Natural killer cell (primary cell): ENCODE measurements at places on chromosomes 2 and 18. TPM values are rescaled to one million over a fixed set of nuclear protein-coding genes. Genes with fewer than 3 reads are reported as not detected.

DNA sequence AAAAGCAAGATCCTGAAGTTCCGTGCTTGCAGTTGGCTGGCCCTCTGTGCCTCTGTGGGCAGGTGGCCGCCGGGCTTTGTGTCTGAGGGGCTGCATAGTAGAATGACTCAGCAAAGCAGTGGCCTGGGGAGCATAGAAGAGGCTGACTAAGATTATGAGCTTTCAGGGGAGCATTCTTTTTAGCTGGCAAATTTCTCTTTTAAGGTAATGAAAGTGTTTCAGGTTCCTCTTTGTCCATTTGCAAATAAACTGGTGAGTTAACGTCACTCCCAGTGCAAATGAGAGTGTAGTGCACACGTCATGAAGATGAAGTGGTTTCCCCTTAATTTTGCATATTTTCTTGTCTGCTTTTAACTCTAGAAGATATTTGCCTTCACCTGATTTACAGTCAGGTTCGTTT, 98.6 kb downstream of the BCL2L11 start:
- no peak for DNase-seq
- H3K36me3 ChIP-seq = no peaks in the 10 kb centered on the region

The EHD3 gene
- total RNA-seq = 5.6 TPM

The CFC1 gene
- total RNA-seq = not detected

- DNase-seq = no peak
- H3K4me3 ChIP-seq = no peak overlapping the region
- peaks cover 10% of the 10 kb centered on the region for H3K36me3 ChIP-seq
- H3K27ac ChIP-seq = no peak overlapping the region
Observed at GRCh38 chr2:238326801-238327365, 6.6 kb downstream of the TRAF3IP1 start.

- H3K27ac ChIP-seq = no peak overlapping the region
- H3K36me3 ChIP-seq = no peaks in the 10 kb centered on the region
- H3K4me1 ChIP-seq = no peaks in the 10 kb centered on the region
Observed at GRCh38 chr2:228352048-228352447, 170.6 kb upstream of the SPHKAP start.

DNA sequence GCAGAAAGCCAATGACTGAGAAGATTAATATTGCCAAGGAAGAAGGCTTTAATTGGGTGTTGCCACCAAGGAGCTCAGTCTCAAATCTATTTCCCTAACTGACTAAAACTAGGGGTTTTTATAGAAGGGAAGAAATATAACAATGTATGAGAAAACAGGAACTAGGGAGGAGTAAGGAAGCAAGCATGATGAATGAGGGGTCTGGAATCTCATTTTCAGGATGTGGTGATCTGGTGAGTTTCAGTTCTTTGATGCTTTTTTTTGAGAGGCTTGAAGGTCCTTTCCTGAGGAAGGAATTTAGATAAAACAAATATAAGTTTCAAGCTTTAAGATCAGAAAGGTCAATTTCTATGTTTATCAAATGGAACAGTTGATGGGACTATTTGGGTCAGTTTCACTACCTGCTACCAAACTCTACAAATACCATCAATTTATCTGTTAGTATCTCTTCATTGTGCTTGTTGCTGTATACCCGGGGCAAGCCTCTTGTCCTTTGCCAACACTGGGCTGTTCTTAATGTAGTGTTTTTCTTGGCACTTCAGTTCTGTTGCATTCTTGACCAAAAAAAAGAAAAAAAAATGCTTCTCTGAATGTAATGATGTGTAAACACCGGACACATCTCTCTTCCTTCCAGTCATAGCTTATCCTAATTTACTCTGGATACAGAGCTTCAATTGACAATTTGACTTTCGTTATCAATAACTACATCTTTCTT, 357.0 kb downstream of the GALNT13 start:
- no peak overlapping the region for H3K4me3 ChIP-seq
- H3K27ac ChIP-seq = no peak overlapping the region
- no peak for DNase-seq
- H3K4me1 ChIP-seq = no peaks in the 10 kb centered on the region

DNA sequence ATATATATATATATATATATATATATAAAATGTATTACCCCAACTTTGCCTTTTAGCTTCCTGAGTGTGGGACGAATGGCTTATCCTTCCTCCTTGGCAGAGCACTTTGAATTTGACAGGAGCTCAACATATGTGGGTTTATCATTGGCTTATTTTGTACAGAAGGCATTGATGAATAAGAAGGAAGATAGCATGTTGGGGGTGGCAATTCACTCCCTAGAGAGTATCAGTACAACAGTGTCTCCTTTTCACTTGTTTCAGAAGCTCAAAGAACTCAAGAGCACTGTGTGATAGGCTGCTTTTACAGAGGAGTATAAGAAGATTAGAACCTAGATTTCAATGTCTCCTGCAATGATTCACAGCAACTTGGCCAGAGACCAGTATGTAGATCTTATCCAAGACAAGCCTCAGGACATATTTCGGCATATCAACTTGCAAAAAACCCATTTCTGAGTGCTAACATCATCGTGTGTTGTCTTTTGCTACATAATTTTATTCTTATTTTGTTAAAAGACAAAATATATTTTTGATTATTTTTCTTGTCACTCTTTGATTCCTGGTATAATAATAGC, 345.8 kb downstream of the SOCS6 start:
- no peak for DNase-seq
- H3K4me1 ChIP-seq = no peaks in the 10 kb centered on the region
- no peaks in the 10 kb centered on the region for H3K36me3 ChIP-seq
- H3K27ac ChIP-seq = no peak overlapping the region

DNA sequence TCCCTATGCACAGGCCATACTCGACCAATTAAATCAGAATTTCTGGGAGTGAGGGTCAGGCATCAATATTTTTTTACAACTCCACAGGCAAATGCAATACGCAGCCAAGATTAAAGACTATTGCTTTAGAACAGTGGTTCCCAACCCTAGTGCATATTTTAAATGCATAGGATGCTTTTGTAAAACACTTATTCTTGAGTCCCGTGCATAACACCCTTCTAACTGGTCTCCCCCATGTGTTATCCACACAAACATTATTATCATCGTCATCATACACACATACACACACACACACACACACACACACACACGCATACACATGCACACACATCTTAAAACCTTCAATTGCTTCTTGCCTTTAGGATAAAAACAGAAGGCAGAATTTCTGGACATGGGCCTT, 145.0 kb upstream of the PELI1 start:
- H3K36me3 ChIP-seq = no peaks in the 10 kb centered on the region
- H3K4me3 ChIP-seq = no peak overlapping the region
- no peaks in the 10 kb centered on the region for H3K27me3 ChIP-seq
- no peaks in the 10 kb centered on the region for H3K4me1 ChIP-seq
- DNase-seq = no peak

DNA sequence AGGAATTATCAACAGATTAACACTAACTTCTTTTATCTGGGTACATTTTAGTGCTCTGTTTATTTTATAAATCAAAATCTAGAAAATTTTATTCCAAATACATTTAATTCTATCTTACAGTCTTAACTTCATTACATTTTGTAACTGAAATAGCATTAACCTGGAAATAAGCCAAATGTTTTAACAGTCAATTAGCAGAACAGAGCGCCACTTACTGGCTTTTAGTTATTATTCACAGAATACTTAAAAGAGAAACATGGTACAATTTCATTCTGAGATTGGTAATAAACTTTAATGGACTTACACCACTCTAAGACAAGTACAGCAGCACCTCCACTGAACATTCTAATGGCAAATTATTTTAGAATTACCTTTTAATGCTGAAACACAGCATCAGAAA, 38.6 kb downstream of the SS18 start:
- DNase-seq = no peak
- peaks cover 40% of the 10 kb centered on the region for H3K36me3 ChIP-seq
- H3K4me1 ChIP-seq = no peaks in the 10 kb centered on the region
- H3K4me3 ChIP-seq = no peak overlapping the region

GRCh38 chr2:68767996-68768395, 33.4 kb downstream of the ARHGAP25 start:
- peak; percentile 44 for DNase-seq
- peaks cover 89% of the 10 kb centered on the region for H3K4me1 ChIP-seq
- H3K4me3 ChIP-seq = no peak overlapping the region

The CYRIA gene
- total RNA-seq = 37.4 TPM

DNA sequence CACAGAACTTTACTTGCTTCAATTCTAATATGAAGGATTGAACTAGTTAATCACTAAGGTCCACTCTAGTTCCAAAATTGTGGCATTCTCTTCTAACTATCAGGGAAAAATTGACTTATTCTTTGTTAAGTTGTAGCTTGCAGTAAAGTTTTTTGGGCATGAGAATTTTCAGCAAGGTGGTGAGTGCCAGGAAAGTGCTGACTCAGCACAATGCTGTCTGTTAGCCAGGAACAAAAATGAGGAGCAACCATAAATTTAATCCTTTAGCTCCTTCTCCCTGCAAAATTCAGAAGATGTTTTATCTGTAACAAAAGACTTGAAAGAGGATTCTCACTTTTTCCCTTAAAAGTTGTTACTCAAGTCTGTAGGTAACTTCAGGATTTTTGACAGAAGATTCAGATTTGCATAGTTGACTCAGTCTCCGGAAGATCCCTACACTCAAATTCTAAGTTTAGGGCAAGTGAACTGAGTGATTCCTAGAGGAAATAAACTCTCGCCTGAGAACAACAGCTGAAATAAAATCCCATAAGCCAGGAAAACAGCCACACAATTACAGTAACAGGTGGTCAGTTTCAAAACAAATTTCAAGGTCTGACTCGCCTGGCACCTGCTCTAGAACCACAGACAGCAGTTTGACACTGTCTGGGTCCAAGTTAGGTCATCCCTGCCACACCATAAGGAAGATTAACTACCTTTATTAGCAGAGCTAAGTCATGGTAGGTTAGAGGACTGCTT, 20.2 kb upstream of the DARS1 start:
- no peak overlapping the region for H3K27ac ChIP-seq
- H3K4me3 ChIP-seq = no peak overlapping the region
- H3K36me3 ChIP-seq = no peaks in the 10 kb centered on the region
- peaks cover 26% of the 10 kb centered on the region for H3K4me1 ChIP-seq
- DNase-seq = no peak
- no peaks in the 10 kb centered on the region for H3K27me3 ChIP-seq

The SCG2 gene
- total RNA-seq = not detected

DNA sequence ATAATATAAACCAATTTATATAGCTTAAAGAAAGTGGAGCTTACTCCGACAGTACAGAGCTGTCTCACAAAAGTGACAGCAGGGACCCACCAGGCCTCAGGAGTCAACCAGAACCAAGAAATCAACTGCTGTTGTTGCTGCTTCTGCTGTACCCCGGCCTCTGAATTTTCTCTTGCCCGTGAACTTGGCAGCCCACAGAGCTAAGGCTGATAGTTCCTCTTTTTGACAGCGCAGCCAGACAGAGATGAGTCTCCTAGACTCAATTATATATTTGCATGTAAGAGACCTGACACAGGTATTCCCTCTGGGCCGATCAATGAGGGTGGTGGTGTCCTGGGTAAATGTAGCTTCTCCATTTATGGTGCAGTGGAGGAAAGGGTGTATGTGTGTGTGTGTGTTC, 109.4 kb downstream of the KCTD1 start:
- no peak overlapping the region for H3K4me3 ChIP-seq
- no peak for DNase-seq
- peaks cover 2% of the 10 kb centered on the region for H3K27me3 ChIP-seq
- no peaks in the 10 kb centered on the region for H3K36me3 ChIP-seq
- H3K4me1 ChIP-seq = no peaks in the 10 kb centered on the region
- H3K27ac ChIP-seq = no peak overlapping the region

DNA sequence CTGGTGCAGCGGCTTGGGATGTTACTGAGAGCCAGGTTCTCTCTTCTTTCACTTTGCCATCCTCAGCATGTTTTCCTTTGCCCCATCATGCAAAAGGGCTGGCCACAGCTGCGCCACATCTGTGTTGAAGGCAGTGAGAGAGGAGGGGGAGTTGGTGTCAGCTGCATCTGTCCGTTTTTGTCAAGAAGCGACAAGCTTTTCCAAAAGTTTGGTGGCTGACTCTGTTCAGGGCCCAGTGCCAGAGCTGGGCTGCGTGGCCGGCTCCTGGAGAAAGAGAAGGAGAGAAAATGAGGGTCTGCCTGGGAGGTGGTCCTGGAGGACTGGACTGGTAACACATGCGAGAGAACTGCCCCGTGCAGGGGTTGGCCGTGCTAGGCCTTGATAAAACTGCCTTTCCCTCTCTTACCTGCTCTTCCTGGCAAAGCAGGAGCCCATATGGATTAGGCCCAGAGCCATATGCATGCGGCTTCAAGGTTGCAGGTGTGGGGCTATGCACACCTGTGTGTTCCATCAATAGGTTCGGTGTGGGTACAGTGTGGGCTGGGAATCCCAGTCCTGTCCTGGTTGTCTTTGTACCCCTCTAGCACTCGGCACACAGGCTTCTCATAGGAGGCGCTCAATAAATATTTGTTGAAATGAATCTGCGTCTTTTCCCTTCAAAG, 9.0 kb downstream of the RNF144A start:
- no peak for DNase-seq
- H3K4me3 ChIP-seq = no peak overlapping the region
- H3K4me1 ChIP-seq = peaks cover 16% of the 10 kb centered on the region
- no peaks in the 10 kb centered on the region for H3K27me3 ChIP-seq
- H3K27ac ChIP-seq = no peak overlapping the region

DNA sequence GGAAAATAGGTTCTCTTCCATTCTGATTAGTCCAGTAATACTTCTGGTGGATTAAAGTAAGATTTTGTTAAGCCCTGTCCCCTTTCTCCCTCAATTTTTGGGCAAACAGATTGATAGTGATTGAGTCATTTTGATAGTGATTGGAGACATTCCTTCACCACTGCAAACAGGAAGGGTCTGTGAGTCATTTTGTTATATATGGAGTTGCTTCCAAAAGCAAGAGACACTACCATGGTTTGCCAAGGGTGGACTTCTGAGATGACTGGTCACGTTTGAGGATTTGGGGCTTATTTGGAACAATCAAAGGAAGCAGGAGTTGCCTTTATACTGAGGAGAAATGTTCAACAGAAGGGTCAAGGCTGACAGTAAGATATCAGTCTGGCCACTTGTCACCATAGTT, 249.9 kb downstream of the PARD3B start:
- H3K4me1 ChIP-seq = no peaks in the 10 kb centered on the region
- no peaks in the 10 kb centered on the region for H3K36me3 ChIP-seq
- H3K27ac ChIP-seq = no peak overlapping the region
- no peak for DNase-seq
- H3K4me3 ChIP-seq = no peak overlapping the region

GRCh38 chr18:9708057-9708433, at the start of gene RAB31:
TSS of gene RAB31 (plus strand) at chr18:9708301. CDS start at chr18:9708406, 105 bp downstream.
- peaks cover 17% of the 10 kb centered on the region for H3K27me3 ChIP-seq
- H3K36me3 ChIP-seq = no peaks in the 10 kb centered on the region
- peaks cover 44% of the 10 kb centered on the region for H3K4me1 ChIP-seq
- H3K4me3 ChIP-seq = peak within 1 kb of the TSS; percentile 57
- peak; percentile 47 for DNase-seq

- no peaks in the 10 kb centered on the region for H3K36me3 ChIP-seq
- DNase-seq = no peak
- no peak overlapping the region for H3K27ac ChIP-seq
- H3K27me3 ChIP-seq = no peaks in the 10 kb centered on the region
- H3K4me1 ChIP-seq = no peaks in the 10 kb centered on the region
Observed at GRCh38 chr2:185279999-185280398, 458.6 kb upstream of the FSIP2 start.

- H3K27me3 ChIP-seq = no peaks in the 10 kb centered on the region
- H3K36me3 ChIP-seq = no peaks in the 10 kb centered on the region
- H3K4me1 ChIP-seq = no peaks in the 10 kb centered on the region
- H3K4me3 ChIP-seq = no peak overlapping the region
Observed at GRCh38 chr2:185952100-185952499, 213.5 kb downstream of the FSIP2 start.

- H3K27me3 ChIP-seq = no peaks in the 10 kb centered on the region
- H3K4me1 ChIP-seq = no peaks in the 10 kb centered on the region
- no peak for DNase-seq
- H3K36me3 ChIP-seq = no peaks in the 10 kb centered on the region
- no peak overlapping the region for H3K4me3 ChIP-seq
- H3K27ac ChIP-seq = no peak overlapping the region
Observed at GRCh38 chr2:188922191-188922590, 52.0 kb upstream of the COL3A1 start.
